Endothelial cell (in vitro differentiated cells): ENCODE measurements at places on chromosomes 6 and 20. TPM values are rescaled to one million over a fixed set of nuclear protein-coding genes. Genes with fewer than 3 reads are reported as not detected.

- no peak overlapping the region for H3K27ac ChIP-seq
- peaks cover 50% of the 10 kb centered on the region for H3K4me1 ChIP-seq
- H3K36me3 ChIP-seq = peaks cover 8% of the 10 kb centered on the region
- H3K4me3 ChIP-seq = no peak overlapping the region
Measured at GRCh38 chr6:158565122-158565429, 5.2 kb downstream of the TMEM181 start.

DNA sequence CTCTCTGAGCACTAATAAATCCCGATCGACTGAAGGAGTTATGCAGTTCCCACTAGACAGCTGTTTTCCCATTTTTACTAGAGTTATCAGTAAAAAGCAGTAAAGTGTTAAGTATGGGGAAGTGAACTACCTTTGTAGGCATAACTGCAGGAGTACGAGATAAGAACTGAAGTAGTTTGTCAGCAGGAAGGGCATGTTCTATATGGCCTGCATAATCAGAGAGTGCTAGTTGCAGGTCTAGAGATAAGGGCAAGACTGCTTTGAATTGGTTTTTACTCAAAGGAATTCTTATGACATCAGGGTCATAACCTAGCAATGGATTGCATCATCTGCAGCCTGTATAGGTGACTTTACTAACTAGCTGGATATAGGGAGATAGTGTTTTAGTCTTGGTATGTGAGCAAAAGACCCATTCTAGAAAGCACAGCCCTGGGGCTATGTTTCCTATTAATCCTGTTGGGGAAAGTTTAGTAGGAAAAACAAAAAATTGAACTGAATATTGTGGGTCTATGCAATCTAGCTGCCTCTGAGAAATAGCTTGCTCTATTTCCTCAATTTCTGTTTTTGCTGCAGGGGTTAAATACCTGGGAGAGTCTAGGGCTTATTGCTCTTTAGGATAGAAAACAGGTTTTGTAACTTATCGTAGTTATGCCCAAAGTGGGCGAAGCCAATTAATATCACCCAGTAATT lies 22.6 kb upstream of the CRISP1 start:
- H3K4me3 ChIP-seq = no peak overlapping the region
- H3K4me1 ChIP-seq = peaks cover 4% of the 10 kb centered on the region
- H3K36me3 ChIP-seq = no peaks in the 10 kb centered on the region

GRCh38 chr6:34852406-34853085 lies 35.3 kb downstream of the TAF11 start:
- H3K4me1 ChIP-seq = peaks cover 4% of the 10 kb centered on the region
- H3K36me3 ChIP-seq = peaks cover 15% of the 10 kb centered on the region
- no peak overlapping the region for H3K27ac ChIP-seq
- H3K4me3 ChIP-seq = no peak overlapping the region
- no peak for DNase-seq

- H3K4me3 ChIP-seq = peak overlapping the region; percentile 31
- peak; percentile 46 for DNase-seq
Measured at GRCh38 chr6:28643017-28643740, 117.5 kb downstream of the GPX5 start.

- H3K27ac ChIP-seq = peak overlapping the region; percentile 91
- no peak for DNase-seq
- H3K4me1 ChIP-seq = peaks cover 26% of the 10 kb centered on the region
- H3K4me3 ChIP-seq = no peak overlapping the region
Measured at GRCh38 chr6:139290787-139291311, 949 bp downstream of the TXLNB start.

GRCh38 chr6:70725817-70726415 lies 58.2 kb downstream of the SMAP1 start:
- no peak overlapping the region for H3K4me3 ChIP-seq
- H3K4me1 ChIP-seq = peaks cover 3% of the 10 kb centered on the region
- H3K27me3 ChIP-seq = peaks cover 2% of the 10 kb centered on the region

DNA sequence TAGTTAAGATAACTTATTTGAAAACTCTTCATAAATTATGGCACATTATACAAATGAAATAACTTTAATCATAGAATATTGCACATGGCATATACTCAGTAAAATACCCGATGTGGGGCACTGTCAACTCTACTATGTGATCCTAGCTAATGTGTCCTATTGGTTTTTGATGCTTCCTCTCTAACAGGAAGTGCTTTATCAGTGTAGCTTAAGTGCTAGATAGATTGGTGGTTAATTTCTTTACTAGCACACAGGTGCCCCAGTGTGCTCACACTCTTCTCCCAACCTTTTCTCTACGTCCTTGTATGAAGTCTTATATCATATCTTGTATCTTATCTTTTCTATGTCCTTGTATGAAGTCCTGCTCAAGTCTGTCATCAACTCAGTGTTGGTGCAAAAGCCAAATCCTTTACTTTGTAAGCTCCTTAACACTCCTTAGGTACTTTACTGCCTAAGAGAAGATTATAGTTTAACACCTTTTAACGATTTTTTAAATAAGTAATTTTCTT lies 358.9 kb downstream of the CENPW start:
- no peak for DNase-seq
- H3K4me3 ChIP-seq = no peak overlapping the region
- no peaks in the 10 kb centered on the region for H3K4me1 ChIP-seq
- H3K27ac ChIP-seq = no peak overlapping the region
- H3K27me3 ChIP-seq = no peaks in the 10 kb centered on the region

- H3K36me3 ChIP-seq = peaks cover 27% of the 10 kb centered on the region
- peaks cover 5% of the 10 kb centered on the region for H3K27me3 ChIP-seq
- DNase-seq = peak; percentile 28
- H3K27ac ChIP-seq = no peak overlapping the region
- H3K4me1 ChIP-seq = peaks cover 3% of the 10 kb centered on the region
- H3K4me3 ChIP-seq = peak overlapping the region; percentile 74
Measured at GRCh38 chr20:35947489-35947888, 6.8 kb downstream of the SCAND1 start.

DNA sequence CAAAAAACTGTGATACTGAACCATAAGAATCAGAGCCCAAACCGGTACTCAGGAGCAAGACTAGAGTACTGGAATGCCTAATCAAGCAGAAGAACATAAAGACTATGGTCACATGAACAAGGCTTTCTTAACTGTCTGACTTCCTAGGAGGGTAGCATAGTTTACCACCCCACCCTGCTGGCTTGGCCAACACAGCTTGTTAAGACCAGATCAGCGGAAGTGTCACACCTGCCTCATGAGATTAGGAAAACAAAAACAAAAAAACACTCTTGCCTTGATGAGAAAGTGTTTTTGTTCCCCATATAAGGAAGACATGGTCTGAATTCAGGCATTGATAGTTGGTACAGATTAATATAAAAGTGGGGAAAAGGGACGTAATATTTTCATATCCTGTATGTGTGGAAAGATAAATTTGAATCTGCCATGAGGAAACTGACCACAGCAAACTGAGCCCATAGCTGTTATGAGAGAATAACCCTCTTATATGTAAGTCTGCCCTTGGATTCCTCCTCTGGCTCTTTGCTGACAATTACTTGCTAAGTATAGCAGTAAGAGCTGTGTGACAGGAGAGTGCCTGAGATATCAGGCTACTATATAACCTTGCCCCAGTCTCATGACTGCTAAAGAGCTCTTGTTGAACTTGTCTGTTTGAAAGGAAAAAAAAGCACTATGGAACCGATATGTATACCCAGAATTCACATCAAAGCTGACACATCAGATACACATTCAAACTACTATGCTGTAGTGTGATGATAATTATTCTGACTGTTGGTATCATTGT lies 197.1 kb downstream of the EPHA7 start:
- H3K36me3 ChIP-seq = no peaks in the 10 kb centered on the region
- H3K27ac ChIP-seq = no peak overlapping the region
- DNase-seq = no peak
- no peaks in the 10 kb centered on the region for H3K4me1 ChIP-seq

DNA sequence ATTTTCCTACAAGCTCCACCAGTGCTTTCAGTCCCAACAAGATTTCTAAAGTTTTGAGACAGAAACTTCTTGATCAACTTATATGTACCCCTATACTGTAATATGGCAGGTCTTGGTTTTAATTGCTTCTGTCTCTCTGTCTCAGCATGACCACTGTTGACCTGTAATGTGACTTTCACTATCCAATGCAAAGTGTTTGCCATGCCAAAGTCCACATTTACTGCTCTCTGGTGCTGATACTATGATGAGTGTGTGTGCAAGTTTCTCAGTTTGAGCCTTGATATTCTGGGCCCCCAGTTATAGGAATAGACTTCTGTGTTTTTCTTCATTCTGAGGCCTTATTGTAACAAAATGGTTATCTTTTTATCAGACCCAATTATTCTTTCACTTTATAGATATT lies 45.8 kb downstream of the OR2J2 start:
- H3K4me1 ChIP-seq = no peaks in the 10 kb centered on the region
- H3K27me3 ChIP-seq = no peaks in the 10 kb centered on the region
- peaks cover 6% of the 10 kb centered on the region for H3K36me3 ChIP-seq
- no peak for DNase-seq
- H3K4me3 ChIP-seq = no peak overlapping the region

- H3K4me1 ChIP-seq = peaks cover 7% of the 10 kb centered on the region
- no peak overlapping the region for H3K27ac ChIP-seq
- no peak overlapping the region for H3K4me3 ChIP-seq
- H3K36me3 ChIP-seq = no peaks in the 10 kb centered on the region
- peaks cover 3% of the 10 kb centered on the region for H3K27me3 ChIP-seq
Measured at GRCh38 chr6:158751921-158752320, 67.2 kb downstream of the EZR start.

- H3K4me1 ChIP-seq = peaks cover 19% of the 10 kb centered on the region
- H3K4me3 ChIP-seq = peak overlapping the region; percentile 68
- peak; percentile 44 for DNase-seq
- H3K27me3 ChIP-seq = peaks cover 6% of the 10 kb centered on the region
Measured at GRCh38 chr6:108838101-108838717, 10.0 kb upstream of the ARMC2 start.

DNA sequence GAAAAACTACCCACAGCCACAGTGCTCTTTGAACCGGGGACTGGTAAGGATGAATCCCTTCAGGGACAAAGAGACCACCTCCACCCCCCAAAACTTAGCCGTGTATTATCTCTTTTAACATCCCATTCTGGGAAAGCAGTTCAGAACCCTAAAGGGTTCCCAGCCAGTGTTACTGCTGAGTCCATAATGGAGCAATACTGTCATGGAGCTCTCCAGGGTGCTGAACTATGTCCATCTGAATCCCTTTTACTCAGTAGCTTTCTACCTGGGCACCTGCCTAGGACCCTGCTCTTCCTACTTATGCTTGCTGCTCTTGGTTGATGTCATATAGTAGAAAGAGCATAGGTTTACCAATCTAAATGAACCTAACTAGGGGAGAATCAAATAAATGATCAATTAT lies 22.3 kb upstream of the SAYSD1 start:
- no peak overlapping the region for H3K4me3 ChIP-seq
- no peak overlapping the region for H3K27ac ChIP-seq
- H3K27me3 ChIP-seq = peaks cover 4% of the 10 kb centered on the region
- H3K4me1 ChIP-seq = peaks cover 20% of the 10 kb centered on the region
- H3K36me3 ChIP-seq = no peaks in the 10 kb centered on the region

GRCh38 chr6:144305985-144306384 lies 20.9 kb downstream of the UTRN start:
- peaks cover 3% of the 10 kb centered on the region for H3K4me1 ChIP-seq
- H3K36me3 ChIP-seq = peaks cover 19% of the 10 kb centered on the region
- H3K27me3 ChIP-seq = no peaks in the 10 kb centered on the region
- no peak for DNase-seq

DNA sequence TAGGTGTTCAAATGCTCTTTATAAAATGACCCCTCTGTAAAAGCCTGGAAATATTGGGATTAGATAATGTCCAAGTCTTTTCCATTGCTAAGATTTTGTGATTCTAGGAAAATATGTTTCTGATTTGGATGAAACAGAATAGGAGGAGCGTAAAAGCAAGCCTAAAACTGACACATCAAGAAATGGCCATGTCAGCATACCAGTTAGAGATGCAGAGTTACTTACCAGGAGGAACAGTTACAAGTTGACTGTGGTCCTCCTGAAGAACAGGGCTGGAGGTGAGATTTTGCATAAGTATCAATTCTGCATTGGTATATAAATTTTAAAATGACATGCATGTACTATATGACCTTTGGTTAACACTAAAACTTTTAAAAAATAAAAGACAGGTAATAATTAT lies 35.3 kb downstream of the EYA2 start:
- no peak for DNase-seq
- no peaks in the 10 kb centered on the region for H3K27me3 ChIP-seq
- no peaks in the 10 kb centered on the region for H3K36me3 ChIP-seq
- no peaks in the 10 kb centered on the region for H3K4me1 ChIP-seq

DNA sequence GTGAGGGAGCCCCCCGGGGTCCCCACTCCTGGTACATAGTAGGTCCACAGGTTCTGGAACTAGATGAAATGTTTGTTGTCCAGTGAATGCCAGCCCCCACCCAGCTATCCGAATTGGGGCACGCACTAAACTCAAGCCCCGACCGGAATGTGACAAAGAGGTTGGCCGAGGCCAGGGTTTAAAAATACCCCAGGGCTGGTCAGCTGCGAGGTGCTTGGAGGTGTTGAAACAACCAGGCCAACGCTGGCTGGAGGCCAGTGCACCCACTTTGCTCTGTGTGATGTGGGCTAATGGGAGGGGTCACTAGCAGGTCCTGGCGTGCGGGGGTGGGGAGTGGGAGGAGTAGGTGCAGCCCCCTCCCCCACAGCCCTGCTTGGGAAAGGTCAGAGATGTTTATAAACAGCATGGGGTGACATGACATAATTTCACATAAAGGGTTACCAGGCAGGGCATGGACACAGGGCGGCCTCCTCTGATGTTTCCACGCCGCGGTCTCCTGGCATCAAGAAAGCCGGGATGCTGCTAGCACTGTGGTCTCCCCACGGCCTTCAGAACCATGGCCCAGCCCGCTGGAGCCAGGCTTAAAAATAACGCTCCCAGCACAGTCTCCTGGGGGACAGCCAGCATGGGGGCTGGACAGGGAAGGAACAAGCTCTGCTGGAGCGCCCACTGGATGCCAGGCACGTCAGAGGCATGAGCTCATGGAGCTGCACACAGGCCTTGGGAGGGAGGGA lies 111.2 kb upstream of the PTPN1 start:
- no peak overlapping the region for H3K27ac ChIP-seq
- peaks cover 8% of the 10 kb centered on the region for H3K27me3 ChIP-seq
- DNase-seq = no peak
- H3K4me3 ChIP-seq = no peak overlapping the region
- H3K36me3 ChIP-seq = no peaks in the 10 kb centered on the region

Gene GLYATL3
- total RNA-seq = not detected

Gene LYRM4
- total RNA-seq = 39.0 TPM

Gene ESR1
- 0.05 TPM for total RNA-seq

Gene CD109
- total RNA-seq = 60.2 TPM

Gene EPHA7
- 12.1 TPM for total RNA-seq

Gene GHRH
- total RNA-seq = not detected

Gene TRIM10
- total RNA-seq = not detected

Gene SCRT2
- total RNA-seq = not detected

Gene TRIM38
- 3.8 TPM for total RNA-seq

Gene MTCH1
- 304 TPM for total RNA-seq

Gene PLCB1
- 8.1 TPM for total RNA-seq

Gene FERMT1
- 0.62 TPM for total RNA-seq
